ENCODE measurements at places on chromosomes 5 and 9. TPM values are rescaled to one million over a fixed set of nuclear protein-coding genes. Genes with fewer than 3 reads are reported as not detected.

Gene PAXX
- total RNA-seq, result 62.6 TPM

Gene ADAMTS12
- not detected for total RNA-seq

Gene IL31RA
- not detected for total RNA-seq

Gene LCN6
- total RNA-seq, result not detected

Gene KCNMB1
- not detected for total RNA-seq

Gene SNCB
- not detected for total RNA-seq

Gene PRDM9
- not detected for total RNA-seq

Gene ARHGEF39
- 15.3 TPM for total RNA-seq

Gene ZNF474
- total RNA-seq, result not detected

Gene MLANA
- not detected for total RNA-seq

Gene FREM1
- not detected for total RNA-seq

Gene ECPAS
- total RNA-seq, result 142 TPM

Gene ZNF367
- total RNA-seq, result 6.8 TPM

Gene CER1
- total RNA-seq, result not detected

Gene MEGF10
- not detected for total RNA-seq

Gene PCDHA13
- not detected for total RNA-seq

Gene CRAT
- not detected for total RNA-seq

Gene PRLR
- not detected for total RNA-seq

Gene ACTBL2
- not detected for total RNA-seq

Gene SLC46A2
- total RNA-seq, result not detected

Gene PLCXD3
- total RNA-seq, result not detected

Gene IFNA2
- not detected for total RNA-seq

Gene MSX2
- not detected for total RNA-seq

Gene EPB41L4A
- total RNA-seq, result 1.3 TPM

Gene NEUROG1
- total RNA-seq, result not detected

Gene ERP44
- 10.3 TPM for total RNA-seq

Gene GCNT4
- not detected for total RNA-seq

Gene PDE6A
- total RNA-seq, result not detected

Gene SH3GL2
- not detected for total RNA-seq

Gene PCDHB15
- total RNA-seq, result not detected

Gene LURAP1L
- total RNA-seq, result not detected

Gene FBP2
- total RNA-seq, result not detected

Gene PCDHB13
- 0.69 TPM for total RNA-seq

All from Karpas-422 (cell line).